Upper lobe of right lung (tissue), 1 donor: ENCODE measurements at places on chromosomes 12 and 14. TPM values are rescaled to one million over a fixed set of nuclear protein-coding genes. Genes with fewer than 3 reads are reported as not detected.
A peak's percentile ranks its signal among the peaks of the same experiment; 100 is the strongest.

GRCh38 chr14:72164420-72165228 is 232.4 kb downstream of the RGS6 start:
- no peaks in the 10 kb centered on the region for H3K27me3 ChIP-seq
- no peak overlapping the region for H3K27ac ChIP-seq
- no peaks in the 10 kb centered on the region for H3K36me3 ChIP-seq
- H3K4me3 ChIP-seq: no peak overlapping the region
- no peaks in the 10 kb centered on the region for H3K4me1 ChIP-seq
- DNase-seq: no peak

DNA sequence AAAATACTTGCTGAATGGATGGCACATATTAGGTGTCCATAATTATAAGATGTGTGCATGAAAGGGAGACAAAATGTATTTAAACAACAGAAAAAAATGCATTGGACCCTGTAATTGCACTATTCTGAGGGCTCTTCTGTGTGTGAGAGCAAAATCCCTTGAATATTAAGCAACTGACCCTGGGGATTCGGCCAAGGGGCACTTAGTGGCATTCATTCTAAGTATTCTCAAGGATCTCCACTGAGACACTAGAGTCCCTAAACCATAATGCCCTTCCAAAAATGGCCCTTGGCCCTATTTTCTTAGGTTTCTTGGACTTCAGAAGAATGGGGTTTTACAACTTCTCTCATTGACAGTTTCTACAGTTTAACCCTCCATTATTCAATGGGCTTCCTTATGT is 388.6 kb downstream of the GLT1D1 start:
- no peaks in the 10 kb centered on the region for H3K36me3 ChIP-seq
- H3K4me3 ChIP-seq: no peak overlapping the region
- no peak for DNase-seq

The OAS2 gene
- 57.7 TPM for total RNA-seq

The FIGNL2 gene
- 1.5 TPM for total RNA-seq

The MUCL1 gene
- total RNA-seq: not detected

- H3K27me3 ChIP-seq: no peaks in the 10 kb centered on the region
- H3K4me3 ChIP-seq: no peak overlapping the region
- DNase-seq: no peak
- H3K4me1 ChIP-seq: peaks cover 11% of the 10 kb centered on the region
- no peak overlapping the region for H3K27ac ChIP-seq
- H3K36me3 ChIP-seq: no peaks in the 10 kb centered on the region
Observed at GRCh38 chr14:92466059-92466458, 47.5 kb upstream of the RIN3 start.

The ERH gene
- total RNA-seq: 114 TPM

The PPFIBP1 gene
- total RNA-seq: 136 TPM

- no peak overlapping the region for H3K27ac ChIP-seq
- H3K27me3 ChIP-seq: no peaks in the 10 kb centered on the region
- DNase-seq: peak; percentile 76
- peaks cover 4% of the 10 kb centered on the region for H3K4me1 ChIP-seq
- H3K4me3 ChIP-seq: no peak overlapping the region
Observed at GRCh38 chr12:2944401-2945047, 14.7 kb upstream of the TEAD4 start.

DNA sequence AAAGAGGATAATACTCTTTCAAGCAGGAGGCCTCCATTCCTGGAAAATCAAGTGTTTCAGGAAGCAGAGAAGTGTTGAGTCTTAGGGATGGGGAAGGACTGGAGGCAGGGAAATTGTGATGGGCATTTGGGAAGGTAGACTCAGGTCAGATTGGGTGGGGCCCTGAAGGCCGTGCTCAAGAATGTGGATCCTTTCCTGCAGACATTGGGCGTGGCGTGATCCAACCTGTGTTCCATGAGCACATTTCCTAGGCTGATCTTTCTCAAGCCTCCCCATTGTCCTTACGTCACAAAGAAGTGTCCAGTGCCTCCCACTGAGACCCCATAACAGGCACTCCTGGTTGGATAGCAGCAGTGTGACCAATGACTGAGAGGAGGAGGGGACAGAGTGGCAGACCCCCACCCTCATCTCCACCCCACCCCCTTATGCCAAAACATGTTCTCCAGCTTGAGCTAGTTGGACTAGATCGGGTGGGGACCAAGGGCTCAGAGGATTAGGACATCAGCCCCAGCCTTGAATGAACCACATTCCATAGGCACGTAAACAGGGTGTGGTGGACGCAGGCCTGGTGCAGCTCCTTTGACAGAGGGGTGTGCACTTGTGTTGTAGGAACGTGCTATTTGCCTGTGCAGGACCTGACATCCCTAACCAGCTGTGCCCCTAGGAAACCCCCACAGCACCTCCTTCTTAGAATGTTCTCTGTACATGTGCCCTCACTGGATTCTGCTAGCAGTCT is 76.8 kb downstream of the TTC9 start:
- no peaks in the 10 kb centered on the region for H3K27me3 ChIP-seq
- H3K4me1 ChIP-seq: peaks cover 12% of the 10 kb centered on the region
- no peak overlapping the region for H3K27ac ChIP-seq
- no peaks in the 10 kb centered on the region for H3K36me3 ChIP-seq
- DNase-seq: no peak

DNA sequence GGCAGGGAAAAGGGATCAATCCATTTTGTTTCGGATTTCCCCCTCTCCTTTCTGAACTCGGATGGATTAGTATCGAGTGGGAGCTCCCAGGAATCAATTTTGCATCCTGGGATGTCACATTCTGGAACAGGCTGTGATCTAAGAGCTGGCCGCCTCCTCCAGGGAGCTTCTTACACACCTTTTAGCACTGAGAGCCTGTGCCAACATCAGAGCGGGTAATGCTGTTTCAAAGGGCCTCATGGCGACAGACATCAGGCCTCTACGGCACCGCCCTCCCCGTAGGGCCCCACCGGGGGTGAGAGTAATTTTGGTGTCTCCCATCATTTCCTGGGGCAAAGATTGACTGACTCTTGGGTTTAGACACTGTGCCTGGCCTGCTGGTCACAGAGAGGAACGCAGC is 2.7 kb downstream of the GALNT9 start:
- H3K36me3 ChIP-seq: no peaks in the 10 kb centered on the region
- no peak overlapping the region for H3K27ac ChIP-seq
- peaks cover 34% of the 10 kb centered on the region for H3K27me3 ChIP-seq

GRCh38 chr14:103854822-103855733 is 7.7 kb upstream of the PPP1R13B start:
- no peaks in the 10 kb centered on the region for H3K27me3 ChIP-seq
- peaks cover 28% of the 10 kb centered on the region for H3K4me1 ChIP-seq
- H3K36me3 ChIP-seq: no peaks in the 10 kb centered on the region
- peak overlapping the region; percentile 68 for H3K27ac ChIP-seq
- DNase-seq: peak; percentile 85

GRCh38 chr12:108691998-108692808 is 39.1 kb downstream of the CORO1C start:
- H3K36me3 ChIP-seq: no peaks in the 10 kb centered on the region
- peaks cover 66% of the 10 kb centered on the region for H3K4me1 ChIP-seq
- H3K27me3 ChIP-seq: no peaks in the 10 kb centered on the region
- peak overlapping the region; percentile 21 for H3K4me3 ChIP-seq
- peak overlapping the region; percentile 86 for H3K27ac ChIP-seq
- no peak for DNase-seq

The GMFB gene
- total RNA-seq: 52.9 TPM

The CD4 gene
- 67.6 TPM for total RNA-seq

DNA sequence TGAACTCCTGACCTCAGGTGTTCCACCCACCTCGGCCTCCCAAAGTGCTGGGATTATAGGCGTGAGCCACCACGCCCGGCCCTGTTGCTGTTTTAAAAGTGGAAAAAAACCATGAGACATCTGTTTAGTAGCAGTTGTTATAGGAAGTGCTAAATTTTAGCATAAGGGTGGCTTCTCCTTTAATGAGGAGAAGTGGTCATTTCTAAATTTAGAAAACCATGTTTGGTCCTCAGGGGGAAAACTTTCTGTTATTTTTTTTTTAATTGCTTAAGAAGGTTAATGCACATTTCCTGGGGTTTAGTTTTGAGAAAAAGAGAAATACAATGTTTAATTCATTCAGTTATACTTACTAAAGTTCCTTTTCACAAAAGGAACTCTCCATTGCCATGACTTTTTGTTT is 102.1 kb downstream of the MYRFL start:
- H3K4me1 ChIP-seq: no peaks in the 10 kb centered on the region
- no peak for DNase-seq
- H3K4me3 ChIP-seq: no peak overlapping the region
- H3K36me3 ChIP-seq: no peaks in the 10 kb centered on the region
- no peak overlapping the region for H3K27ac ChIP-seq

DNA sequence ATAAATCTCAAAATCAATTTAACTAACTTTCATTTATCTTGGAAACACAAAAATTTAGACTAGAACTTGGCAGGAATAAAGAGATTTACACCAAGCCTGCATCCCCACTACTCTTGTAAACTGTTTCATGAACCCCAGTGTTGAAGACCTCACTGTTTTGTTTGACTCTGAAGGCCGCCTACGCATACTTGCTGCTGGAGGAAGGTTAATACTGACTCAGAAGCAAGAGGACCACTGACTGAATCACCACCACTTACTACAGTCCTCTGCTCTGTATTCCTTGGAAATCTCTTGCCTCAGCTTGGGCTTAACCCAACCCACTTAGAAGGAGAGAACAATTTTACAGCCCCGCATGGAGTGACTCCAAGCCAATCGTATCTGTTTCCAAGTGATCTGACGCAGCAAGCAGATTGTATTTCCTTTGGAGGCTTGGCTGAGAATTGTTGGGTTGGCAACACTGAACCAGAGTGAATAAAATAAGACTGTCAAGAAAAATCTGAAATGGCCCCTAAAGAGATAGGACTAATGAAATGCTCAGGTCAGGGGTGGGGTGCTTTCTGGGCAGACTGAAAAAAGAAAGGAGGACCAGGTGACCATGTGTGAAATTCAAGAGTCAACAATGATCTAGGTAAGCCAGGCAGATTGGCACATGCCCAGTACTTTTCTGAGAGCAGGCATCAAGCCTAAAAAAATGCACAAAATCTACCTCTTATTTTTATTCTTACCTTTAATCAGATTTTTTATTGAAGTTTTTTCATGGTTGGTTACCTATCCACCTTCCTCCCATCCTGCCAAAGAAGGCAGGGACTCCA is 248.6 kb downstream of the ZFP36L1 start:
- DNase-seq: no peak
- no peaks in the 10 kb centered on the region for H3K36me3 ChIP-seq
- H3K27me3 ChIP-seq: no peaks in the 10 kb centered on the region
- H3K4me3 ChIP-seq: no peak overlapping the region

DNA sequence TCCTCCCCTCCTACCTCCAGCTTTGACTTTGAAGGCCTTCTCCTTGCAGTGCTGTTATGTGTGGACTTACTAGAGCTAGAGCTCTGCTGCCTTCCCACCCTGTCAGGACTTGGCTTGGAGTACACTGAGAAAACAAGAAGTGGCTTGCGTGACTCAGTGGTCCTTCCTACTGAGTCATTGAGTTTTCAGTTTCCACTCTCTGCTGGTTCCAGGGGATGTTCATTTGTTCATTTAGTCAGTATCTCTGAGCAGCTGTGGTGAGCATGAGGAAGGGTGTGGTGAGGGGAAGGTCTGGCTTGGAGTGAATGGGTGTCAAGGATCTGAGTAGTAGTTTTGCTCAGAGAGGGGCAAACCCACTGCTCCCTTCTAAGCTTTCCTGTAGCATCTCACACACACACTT is 17.2 kb upstream of the ELK3 start:
- H3K4me3 ChIP-seq: no peak overlapping the region
- no peaks in the 10 kb centered on the region for H3K36me3 ChIP-seq
- no peaks in the 10 kb centered on the region for H3K4me1 ChIP-seq
- H3K27me3 ChIP-seq: no peaks in the 10 kb centered on the region
- no peak overlapping the region for H3K27ac ChIP-seq
- DNase-seq: no peak

- no peak overlapping the region for H3K27ac ChIP-seq
- H3K27me3 ChIP-seq: no peaks in the 10 kb centered on the region
- H3K36me3 ChIP-seq: no peaks in the 10 kb centered on the region
- no peak for DNase-seq
- H3K4me1 ChIP-seq: no peaks in the 10 kb centered on the region
- H3K4me3 ChIP-seq: no peak overlapping the region
Observed at GRCh38 chr14:74963178-74963704, 7.8 kb upstream of the PGF start.

- H3K36me3 ChIP-seq: no peaks in the 10 kb centered on the region
- H3K27ac ChIP-seq: peak within 1 kb of the TSS; percentile 82
- H3K4me3 ChIP-seq: peak within 1 kb of the TSS; percentile 73
- DNase-seq: peak; percentile 75
Observed at GRCh38 chr14:99603471-99604277, at the start of gene CCDC85C. Gene CCDC85C (minus strand): TSS chr14:99604207. CDS start chr14:99603959, 248 bp downstream.

DNA sequence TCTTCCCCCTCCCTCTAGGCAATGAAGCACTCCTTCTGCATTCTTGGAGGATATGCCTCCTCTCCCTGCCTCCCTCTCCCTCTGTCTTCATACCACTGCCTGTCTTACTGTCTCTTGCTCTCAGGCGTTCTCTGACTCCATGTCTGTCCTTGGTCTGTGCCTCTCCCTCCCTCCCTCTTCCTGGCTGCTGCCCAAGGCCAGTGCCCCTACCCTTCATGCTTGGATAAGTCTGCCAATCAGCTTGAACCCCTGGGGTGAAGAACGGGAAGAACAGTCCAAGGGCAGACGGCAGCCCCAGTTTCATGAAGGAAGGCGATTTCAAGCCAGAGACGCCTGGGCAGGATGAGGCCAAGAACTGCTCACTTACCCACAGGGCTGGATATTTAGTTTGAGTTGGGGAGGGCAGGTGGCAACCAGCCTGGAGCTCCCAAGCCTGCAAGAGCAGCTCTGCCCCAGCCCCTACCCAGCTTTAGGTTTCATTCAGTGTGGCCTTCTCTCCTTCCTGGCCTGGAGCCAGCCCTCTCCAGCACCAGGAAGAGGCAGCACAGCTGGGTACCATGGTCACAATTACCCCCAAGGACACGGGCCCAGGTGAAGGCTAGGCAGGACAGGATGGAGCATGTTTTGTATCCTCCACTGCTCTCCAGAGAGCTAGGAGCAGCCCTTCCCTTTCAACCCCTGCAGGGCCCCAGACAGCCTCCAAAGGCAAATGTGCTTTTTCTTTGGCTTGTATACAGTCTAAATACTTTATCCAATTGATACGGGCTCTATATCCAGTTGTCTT is 35.8 kb upstream of the LTBP2 start:
- peak overlapping the region; percentile 32 for H3K27ac ChIP-seq
- H3K4me3 ChIP-seq: no peak overlapping the region
- H3K36me3 ChIP-seq: no peaks in the 10 kb centered on the region
- H3K27me3 ChIP-seq: no peaks in the 10 kb centered on the region

- H3K27ac ChIP-seq: no peak overlapping the region
- no peaks in the 10 kb centered on the region for H3K27me3 ChIP-seq
- H3K4me3 ChIP-seq: no peak overlapping the region
- peaks cover 3% of the 10 kb centered on the region for H3K4me1 ChIP-seq
- DNase-seq: no peak
- H3K36me3 ChIP-seq: no peaks in the 10 kb centered on the region
Observed at GRCh38 chr12:3432176-3432742, 58.7 kb upstream of the PRMT8 start.

GRCh38 chr12:108182096-108182495 is 53.0 kb downstream of the WSCD2 start:
- no peak overlapping the region for H3K27ac ChIP-seq
- DNase-seq: no peak
- no peaks in the 10 kb centered on the region for H3K27me3 ChIP-seq
- no peaks in the 10 kb centered on the region for H3K36me3 ChIP-seq

GRCh38 chr12:131698286-131698685 is 12.6 kb upstream of the SFSWAP start:
- DNase-seq: no peak
- no peaks in the 10 kb centered on the region for H3K27me3 ChIP-seq
- no peaks in the 10 kb centered on the region for H3K36me3 ChIP-seq
- H3K27ac ChIP-seq: no peak overlapping the region
- H3K4me1 ChIP-seq: no peaks in the 10 kb centered on the region
